Mesenteric fat pad (tissue), 1 donor: ENCODE measurements at places on chromosomes 16 and 17. TPM values are rescaled to one million over a fixed set of nuclear protein-coding genes. Genes with fewer than 3 reads are reported as not detected.

- DNase-seq = no peak
Observed at GRCh38 chr17:7476951-7477350, 2.5 kb downstream of the ZBTB4 start.

GRCh38 chr17:5467416-5467815 is 1.4 kb downstream of the DHX33 start:
- no peak for DNase-seq

DNA sequence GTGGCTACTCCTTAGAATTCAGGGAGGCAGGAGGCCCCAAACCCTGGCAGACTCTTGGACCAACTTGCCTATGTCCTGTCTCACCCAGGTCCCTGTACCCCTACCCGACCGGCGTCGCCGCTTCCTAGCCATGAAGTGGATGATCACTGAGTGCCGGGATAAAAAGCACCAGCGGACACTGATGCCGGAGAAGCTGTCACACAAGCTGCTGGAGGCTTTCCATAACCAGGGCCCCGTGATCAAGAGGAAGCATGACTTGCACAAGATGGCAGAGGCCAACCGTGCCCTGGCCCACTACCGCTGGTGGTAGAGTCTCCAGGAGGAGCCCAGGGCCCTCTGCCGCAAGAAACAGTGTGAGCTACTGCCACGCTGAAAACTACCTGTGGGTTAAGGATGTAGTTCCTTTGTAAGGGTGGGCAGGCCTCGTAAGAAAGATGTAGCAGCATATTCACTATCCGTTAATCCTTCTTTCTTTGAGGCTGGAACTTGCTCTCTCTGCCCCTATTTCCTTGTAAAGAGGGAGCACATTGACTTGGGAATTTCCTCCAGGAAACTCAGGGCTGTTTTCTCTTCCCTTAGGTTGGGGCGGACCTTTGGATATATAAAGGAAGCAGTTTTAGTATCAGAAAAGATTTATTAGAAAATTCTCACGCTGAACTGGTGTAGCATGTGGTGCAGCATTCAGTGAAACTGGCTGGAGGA is 4.1 kb downstream of the MRPS7 start:
- DNase-seq = no peak

- no peak for DNase-seq
Observed at GRCh38 chr16:75258807-75259141, 7.3 kb upstream of the BCAR1 start.

GRCh38 chr16:2155977-2156848 is 631 bp downstream of the TRAF7 start:
- DNase-seq = no peak

GRCh38 chr16:50473356-50473945 is 74.7 kb upstream of the NKD1 start:
- peak; percentile 20 for DNase-seq

DNA sequence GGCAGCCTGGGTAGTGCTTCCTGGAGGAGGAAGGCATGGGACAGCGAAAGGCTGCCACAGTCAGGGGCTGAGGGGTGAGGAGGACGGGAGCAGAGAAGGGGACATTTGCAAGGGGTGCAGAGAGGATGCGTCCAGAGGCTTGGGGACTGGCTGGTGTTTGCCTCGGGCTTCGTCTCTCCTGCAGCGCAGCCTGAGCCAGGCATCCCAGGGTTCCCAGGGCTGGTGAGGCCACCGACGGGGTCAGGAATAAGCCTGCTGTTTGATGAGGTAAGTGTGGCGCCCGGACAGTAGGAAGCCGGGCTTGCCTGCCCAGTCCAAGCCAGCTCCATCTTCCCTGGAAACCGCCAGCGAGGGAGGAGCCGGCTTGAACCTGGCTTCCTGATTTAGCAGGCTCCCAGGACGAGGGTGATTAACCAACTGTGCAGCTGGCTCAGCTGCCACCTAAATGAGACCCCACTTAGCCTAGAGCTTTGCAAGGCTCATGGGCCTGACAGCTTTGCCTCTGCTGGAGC is 47.8 kb downstream of the PITPNM3 start:
- DNase-seq = peak; percentile 74

Gene NME2
- 508 TPM for total RNA-seq

Gene KIAA0753
- 9.7 TPM for total RNA-seq

Gene ASB16
- not detected for total RNA-seq
